ENCODE measurements at places on chromosomes 13 and 19.
A peak's percentile ranks its signal among the peaks of the same experiment; 100 is the strongest.

GRCh38 chr19:7914598-7915045 is at the start of gene TGFBR3L:
TGFBR3L (plus strand) TSS chr19:7914830.
- no peak for DNase-seq

GRCh38 chr13:97627566-97627965 is 193.6 kb downstream of the RAP2A start:
- peak; percentile 84 for DNase-seq

- DNase-seq = peak; percentile 24
Observed at GRCh38 chr19:5826531-5827341, 12.8 kb downstream of the FUT6 start.

DNA sequence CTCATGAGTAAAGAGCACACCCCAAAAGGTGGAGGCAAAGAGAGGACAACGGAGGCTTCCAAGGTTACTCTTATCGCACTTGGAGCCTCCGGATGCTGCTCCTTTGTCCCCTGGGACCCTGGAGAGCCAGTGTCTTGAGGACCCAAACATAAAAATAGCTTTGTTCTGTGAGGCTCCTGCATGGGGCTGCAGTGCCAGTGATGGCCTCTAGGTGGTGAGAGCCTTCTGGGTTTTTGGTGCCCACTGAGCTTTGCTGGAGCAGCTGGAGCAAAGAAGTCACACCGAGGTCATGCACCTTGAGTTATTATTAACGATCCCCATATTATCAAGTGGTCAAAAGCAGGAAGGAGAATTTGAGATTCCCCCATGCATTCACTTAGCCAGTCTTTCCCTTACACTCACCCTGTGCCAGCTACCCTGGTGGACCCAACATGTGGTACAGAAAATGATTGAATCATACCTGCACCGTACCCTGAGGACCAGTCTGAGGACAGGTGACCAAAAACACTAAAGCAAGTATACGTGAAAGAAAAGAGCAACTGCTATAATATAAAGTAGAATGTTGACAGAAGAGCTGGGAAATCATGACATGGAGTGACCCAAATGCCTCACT is 41.5 kb downstream of the ZNF682 start:
- DNase-seq = no peak

- DNase-seq = no peak
Observed at GRCh38 chr13:90751026-90751425, 596.5 kb upstream of the MIR17HG start.

DNA sequence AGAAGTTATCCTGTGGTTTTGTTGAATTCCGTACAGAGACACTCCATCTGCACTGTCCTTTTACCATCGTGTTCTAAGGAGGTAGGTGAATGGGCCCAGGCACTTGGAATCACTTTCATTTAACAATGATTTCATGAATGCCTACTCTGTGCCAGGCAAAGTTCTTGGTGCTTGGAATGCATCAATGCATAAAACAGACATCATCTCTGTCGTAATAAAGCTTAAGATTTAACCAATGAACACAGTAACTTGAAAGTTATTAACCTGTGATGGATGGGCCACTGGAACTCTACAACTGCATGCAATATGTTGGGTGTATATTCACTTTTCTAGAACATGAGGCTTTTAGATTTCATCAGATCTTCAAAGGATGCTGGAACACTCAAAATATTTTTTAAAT is 14.1 kb upstream of the STARD13 start:
- DNase-seq = no peak

- DNase-seq = no peak
Observed at GRCh38 chr13:36788276-36788675, 30.7 kb upstream of the RFXAP start.

- DNase-seq = no peak
Observed at GRCh38 chr19:5059213-5059574, 90.3 kb downstream of the KDM4B start.
